ENCODE measurements at places on chromosomes 13 and 19.

GRCh38 chr13:112638157-112638750 is 50.3 kb upstream of the TUBGCP3 start:
- no peak for DNase-seq

GRCh38 chr13:50267917-50268316 is 252.7 kb downstream of the KCNRG start:
- no peak for DNase-seq

DNA sequence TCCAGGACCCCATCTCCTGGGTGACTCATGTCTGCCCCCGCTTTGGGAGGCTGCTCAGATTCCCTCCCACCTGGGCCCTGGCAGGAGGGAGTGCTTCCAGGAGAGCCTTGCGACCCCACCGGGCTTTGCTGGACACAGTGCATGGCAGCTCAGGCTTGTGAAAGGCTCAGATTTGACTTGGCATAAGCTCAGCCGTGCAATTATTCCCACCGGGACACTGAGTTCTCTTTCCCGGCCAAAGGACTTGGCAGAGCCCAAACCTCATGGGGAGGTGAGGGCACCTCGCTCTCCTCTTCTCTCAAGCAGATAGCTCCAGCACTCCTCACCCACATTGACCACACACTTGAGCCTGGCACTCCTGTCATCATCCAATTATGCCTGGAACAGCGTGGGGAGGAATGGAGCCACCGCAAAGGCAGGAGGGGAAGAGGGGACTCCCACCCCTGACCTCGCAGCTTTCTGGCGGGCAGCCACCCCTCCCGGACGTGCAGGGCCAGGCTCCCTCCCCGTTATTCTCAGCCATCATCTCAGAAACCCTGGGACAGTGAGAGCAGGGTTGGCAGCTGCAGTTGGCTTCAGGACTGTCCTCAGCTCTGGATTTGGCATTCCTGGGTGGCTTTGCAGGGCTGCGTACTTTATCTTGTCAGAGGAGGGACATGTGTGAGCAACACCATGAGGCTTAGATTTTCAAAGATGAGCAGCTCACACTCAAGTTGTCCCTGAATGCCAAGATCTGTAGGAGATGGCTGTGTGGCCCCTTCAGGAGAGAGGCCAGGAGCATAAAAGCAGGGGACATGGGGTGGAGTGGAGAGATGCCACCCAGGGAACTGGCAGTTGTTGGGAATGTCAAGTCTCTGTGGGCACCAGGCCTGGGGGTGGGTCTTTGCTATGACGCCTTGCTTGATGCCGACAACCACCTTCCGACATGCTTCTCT is 306.2 kb downstream of the TEX29 start:
- DNase-seq, result no peak

DNA sequence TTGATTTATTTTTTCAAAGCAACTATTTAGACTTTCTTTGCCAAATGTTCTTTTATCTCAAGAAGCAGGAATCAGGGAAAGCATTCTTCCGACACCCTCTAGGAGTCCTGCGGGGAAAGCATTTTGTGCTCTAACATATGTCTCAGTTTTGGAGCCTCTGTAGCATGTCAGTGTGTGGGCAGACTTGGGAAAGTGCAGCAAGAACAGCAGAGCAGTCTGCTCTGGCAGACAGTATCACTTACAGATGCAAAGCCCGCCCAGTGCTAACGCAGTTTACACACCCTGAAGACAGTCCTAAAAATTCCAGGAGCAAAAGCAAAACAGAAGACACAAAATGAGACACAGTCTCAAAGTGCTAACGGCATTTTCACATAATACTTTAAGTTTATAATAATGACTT is 393.5 kb downstream of the KLF12 start:
- no peak for DNase-seq

GRCh38 chr19:52007451-52007805 is 583 bp downstream of the ZNF615 start:
- no peak for DNase-seq

- DNase-seq, result no peak
These were observed 94.7 kb downstream of the CDADC1 start for GRCh38 chr13:49342454-49342853.

DNA sequence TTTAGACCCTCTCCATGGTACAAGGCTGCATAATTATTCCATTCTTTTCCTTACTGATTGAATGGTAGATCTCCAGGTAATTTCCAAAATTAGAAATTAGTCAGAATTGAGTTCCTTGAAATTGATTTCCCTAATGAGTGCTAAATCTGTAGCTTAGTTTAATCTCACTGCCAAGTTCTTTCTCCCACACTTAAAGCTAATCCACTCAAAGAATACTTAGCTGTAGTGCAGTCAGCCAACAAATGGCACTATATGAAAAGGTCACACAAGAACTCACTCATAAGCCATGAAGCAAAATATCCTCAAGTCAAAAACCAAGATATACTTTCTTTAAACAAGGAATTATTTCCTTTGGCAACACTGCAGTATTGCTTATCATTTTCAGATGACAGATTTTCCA is 62.0 kb downstream of the XPO4 start:
- DNase-seq, result no peak

DNA sequence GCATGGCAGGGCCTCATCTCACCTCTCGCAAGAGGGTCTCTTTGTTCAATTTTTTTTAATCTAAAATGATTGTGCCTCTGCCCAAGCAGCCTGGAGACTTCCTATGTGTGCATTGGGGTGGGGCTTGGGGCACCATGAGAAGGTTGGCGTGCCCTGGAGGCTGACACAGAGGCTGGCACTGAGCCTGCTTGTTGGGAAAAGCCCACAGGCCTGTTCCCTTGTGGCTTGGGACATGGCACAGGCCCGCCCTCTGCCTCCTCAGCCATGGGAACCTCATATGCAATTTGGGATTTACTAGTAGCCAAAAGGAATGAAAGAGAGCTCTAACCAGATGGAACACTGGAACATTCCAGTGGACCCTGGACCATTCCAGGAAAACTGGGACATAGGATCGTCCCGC is 8.0 kb downstream of the FXYD3 start:
- no peak for DNase-seq

- no peak for DNase-seq
These were observed 300.7 kb downstream of the SLC7A1 start for GRCh38 chr13:29294821-29295220.

GRCh38 chr13:102197193-102197592 is 204.7 kb downstream of the FGF14 start:
- no peak for DNase-seq

DNA sequence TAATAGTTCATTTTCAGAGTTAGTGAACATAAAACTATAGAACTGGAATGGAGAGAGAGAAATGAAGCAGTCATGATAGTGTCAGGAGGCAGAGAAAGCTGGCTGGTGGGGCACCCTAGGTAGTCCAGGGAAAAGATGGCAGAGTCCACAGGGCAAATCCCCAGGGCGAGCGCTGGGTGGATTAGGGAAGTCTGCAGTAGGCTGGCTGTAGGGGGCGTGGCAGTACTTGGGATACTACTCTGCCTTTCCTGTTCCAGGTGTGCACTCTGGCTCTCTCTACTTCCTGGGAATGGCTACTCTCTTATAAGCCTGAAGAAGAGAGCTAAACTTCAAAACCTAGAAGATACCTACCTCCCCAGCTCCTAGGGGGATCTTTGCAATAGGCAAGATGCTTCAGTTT is 232.9 kb upstream of the SLC10A2 start:
- no peak for DNase-seq

DNA sequence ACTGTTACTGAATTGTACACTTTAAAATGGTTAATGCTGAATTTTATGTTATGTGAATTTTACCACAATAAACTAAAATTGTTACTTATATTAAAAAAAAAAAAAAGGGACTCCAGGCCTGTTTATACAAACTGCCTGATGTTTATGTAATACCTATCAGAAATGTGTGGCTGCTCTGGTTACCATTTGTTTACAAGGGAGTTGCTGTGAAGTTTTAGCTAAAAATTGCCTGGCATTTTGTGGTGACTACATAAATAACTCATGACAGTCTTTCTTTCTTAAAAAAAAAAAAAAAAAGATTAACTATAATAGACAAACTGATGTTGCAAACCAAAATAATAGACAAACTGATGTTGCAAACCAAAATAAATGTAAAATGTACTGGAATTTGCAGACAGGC is 71.8 kb downstream of the CDADC1 start:
- no peak for DNase-seq

DNA sequence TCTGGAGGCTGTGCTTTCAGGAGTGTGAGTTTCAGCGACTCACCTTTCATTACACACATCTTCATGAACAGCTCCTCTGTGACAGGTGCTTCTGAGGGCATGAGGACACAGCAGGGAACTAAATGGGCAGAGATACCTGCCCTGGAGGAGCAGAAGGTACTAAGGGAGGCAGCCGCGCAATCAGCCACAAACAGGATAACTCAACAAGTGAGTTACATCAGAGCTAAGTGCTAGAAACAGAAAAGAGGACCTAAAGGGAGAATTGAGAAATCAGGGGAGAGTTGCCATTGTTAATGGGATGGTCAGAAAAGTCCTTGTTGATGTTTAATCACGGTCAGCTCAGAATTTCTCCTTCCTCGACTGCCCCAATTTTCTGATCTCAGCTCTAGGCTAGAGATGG is 42.5 kb downstream of the SYDE1 start:
- no peak for DNase-seq

GRCh38 chr13:67620665-67621064 is 390.5 kb upstream of the PCDH9 start:
- no peak for DNase-seq

DNA sequence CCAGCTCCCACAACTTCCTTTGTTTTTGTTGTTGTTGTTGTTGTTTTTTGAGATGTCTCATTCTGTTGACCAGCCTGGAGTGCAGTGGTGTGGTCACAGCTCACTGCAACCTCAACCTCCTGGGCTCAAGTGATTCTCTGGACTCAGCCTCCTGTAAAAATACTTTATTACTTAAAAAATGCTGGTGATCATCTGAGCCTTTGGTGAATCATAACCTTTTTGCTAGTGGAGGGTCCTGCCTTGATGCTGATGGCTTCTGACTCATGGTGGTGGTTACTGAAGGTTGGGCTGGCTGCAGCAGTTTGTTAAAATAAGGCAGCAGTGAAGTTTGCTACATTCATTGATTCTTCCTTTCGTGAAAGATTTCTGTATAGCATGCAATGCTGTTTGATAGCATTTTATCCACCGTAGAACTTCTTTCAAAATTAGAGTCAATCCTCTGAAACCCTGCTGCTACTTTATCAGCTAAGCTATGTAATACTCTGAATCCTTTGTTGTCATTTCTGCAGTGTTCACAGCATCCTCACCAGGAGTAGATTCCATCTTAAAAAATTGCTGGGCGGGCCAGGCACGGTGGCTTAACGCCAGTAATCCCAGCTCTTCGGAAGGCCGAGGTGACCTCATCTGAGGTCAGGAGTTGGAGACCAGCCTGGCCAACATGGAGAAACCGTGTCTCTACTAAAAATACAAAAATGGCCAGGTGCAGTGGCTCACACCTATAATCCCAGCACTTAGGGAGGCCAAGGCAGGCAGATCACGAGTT is 18.0 kb downstream of the ARHGAP35 start:
- DNase-seq, result no peak

DNA sequence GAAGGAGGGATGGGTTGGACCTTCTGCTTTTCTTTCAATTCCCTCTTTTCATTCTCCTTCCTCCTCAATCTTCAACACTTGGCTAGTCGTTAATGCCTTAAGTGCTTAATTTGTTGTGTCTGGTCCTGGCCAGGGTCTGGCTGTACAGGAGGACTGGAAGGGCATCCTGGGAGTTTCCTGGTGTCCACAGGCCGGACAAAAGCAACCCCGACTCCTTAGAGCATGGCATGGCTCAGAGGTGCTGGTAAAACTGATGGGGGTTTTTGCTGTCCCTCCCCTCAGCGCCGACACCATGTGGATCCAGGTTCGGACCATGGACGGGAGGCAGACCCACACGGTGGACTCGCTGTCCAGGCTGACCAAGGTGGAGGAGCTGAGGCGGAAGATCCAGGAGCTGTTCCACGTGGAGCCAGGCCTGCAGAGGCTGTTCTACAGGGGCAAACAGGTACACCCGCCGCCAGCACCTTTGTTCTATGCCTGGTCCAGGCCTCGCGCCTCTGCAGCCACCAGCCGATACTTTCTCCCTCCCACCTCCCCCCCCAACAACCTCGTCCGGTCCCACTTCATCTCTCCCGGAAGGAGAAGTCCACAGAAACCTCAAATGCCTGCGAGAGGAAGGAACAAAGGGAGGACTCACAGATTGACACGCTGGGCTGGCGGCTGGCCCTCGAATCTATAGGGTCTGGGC is 1.4 kb downstream of the UHRF1 start:
- DNase-seq, result no peak

DNA sequence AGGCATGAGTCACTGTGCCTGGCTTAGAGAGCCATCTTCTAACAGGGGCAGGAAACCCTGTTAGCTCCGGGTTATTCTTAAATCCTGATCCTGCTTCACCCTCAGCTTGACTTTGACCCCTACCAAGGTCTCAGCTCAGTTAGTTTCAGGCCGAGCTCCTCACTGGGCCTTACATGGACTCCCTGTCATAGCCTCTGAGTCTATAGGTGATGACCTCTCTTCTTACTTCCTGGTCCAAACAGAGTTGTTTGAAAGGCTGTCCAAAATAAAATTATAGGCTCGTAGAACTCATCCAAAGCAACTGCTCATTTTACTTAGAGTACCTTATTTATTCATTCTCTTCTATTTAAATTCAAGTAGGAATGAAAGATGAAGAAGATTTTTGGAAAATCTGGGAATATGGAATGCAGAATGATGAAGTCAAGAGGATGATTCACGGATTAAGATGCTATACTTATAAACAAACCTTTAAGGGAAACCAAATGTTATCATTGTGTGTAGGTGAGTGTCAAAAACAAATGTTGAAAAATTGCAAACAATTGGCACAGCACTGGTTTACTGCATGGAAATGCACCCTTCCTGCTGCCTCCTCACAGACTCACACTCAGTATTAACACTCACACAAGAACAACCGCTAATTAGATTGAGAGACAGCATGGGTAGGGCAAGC is 174.1 kb downstream of the RGCC start:
- no peak for DNase-seq

DNA sequence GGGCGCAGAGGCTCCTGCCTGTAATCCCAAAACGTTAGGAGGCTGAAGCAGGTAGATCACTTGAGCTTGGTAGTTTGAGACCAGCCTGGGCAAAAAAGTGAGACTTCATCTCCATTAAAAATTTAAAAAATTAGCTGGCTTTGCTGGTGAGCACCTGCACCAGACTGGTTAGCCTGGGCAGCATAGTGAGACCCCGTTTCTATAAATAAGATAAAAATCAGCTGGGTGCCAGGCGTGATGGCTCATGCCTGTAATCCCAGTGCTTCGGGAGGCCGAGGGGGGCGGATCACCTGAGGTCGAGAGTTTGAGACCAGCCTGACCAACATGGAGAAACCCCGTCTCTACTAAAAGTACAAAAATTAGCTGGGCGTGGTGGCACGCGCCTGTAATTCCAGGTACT is 32.4 kb downstream of the DPRX start:
- no peak for DNase-seq

GRCh38 chr19:38281811-38282566 is 17.6 kb downstream of the SPINT2 start:
- DNase-seq, result no peak

DNA sequence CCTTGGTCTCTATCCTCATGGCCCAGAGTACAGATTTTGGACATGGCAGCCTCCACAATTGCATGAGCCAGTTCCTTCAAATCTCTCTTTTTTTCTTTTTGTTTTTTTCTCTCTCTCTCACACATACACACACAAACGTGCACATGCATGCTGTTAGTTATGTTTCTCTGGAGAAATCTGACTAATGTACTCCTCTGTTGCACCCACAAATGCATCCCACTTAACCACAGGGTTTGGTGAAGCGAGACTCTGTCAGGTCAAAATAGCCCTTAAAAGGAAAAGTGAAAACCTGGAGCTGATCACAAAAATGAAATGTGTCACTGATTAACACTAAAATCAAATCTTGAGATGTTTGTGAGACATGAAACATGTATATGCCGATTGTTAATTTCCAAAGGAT is 374.6 kb upstream of the ARGLU1 start:
- DNase-seq, result no peak

Data from suprapubic skin (tissue), 4 donors.